NCI-H524 (cell line): ENCODE measurements at places on chromosomes 5 and 9.

GRCh38 chr5:173623296-173623771 is 6.9 kb upstream of the BOD1 start:
- DNase-seq, result no peak

- no peak for DNase-seq
Observed at GRCh38 chr5:64900618-64901017, 131.9 kb downstream of the CWC27 start.

GRCh38 chr5:134524826-134525682 is at the start of gene JADE2:
Gene JADE2, plus strand, starts transcription at chr5:134525670. Its CDS starts 10,188 bp downstream, at chr5:134535858.
- peak; percentile 74 for DNase-seq

GRCh38 chr5:150272531-150272930 is 17.0 kb downstream of the CAMK2A start:
- peak; percentile 61 for DNase-seq

DNA sequence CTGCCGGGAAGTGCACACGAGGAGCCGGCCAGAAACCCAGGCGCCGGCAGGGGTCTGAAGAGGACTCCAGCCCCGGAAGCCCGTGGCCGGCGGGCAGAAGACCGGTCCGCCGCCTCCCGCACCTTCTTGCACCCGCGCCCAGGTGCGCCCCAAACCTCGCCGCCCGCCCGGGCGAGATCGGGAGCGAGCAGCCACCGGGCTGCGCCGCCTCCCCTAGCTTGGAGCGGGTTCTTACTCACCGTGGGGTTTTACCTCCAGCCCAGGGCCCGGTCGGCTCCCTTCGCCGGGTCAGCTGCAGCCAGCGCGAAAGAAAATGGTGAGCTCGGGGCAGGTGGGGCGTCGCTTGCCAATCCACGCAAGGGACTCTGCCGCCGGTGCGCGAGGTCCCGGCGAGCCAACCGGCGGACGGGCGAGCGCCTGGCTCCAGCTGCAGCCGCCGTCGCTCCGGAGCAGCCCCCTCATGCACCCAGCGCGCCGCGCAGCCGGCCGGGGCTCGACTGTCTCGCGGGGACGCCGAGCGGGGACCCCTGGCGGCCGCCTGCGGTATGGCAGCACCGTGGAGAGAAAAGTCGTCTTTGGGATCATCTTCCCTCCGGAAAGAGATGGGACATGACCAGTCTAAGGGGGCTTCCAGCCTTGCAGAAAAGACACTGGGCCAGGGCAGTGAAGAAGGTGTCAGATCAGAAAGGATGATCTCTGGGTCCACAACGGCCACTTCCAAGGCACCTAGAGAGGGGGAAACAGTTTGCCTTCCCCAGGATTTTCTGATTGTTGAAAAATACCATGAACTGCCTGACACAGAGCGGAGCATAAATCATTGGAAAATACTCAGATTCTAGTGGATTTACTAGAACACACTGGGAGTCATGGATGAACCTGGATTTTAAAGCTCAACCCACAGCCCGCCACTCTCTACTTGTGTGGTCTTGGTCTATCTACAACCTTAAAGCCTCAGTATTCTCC is at the start of gene MOB3B:
Gene MOB3B, minus strand, starts transcription at position 499 of the 963 bp plus-strand sequence. CDS start 74,264 bp downstream, outside the sequence.
- peak; percentile 21 for DNase-seq

GRCh38 chr9:112872019-112872418 is 18.7 kb downstream of the SLC46A2 start:
- no peak for DNase-seq

DNA sequence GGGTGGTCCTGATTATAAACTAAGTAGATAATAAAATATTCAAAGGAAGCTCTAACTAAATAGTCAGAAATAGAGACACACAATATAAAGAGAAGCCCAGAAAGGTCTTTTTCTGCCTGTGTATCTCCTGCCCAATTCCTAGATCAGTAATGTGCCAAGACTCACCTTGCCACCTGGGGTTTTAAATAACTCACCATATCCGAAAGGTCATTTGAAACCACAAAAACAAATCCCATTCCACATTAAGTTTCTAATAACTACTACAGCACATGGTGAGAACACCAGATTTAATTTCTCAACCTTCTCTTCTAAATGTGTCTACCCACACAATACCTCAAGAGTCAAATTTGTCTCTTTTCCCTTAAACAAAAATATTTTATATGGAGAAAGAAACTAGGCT is 75.2 kb downstream of the ZNF608 start:
- DNase-seq, result no peak

GRCh38 chr5:54135042-54135441 is 175.3 kb downstream of the ARL15 start:
- DNase-seq, result no peak

DNA sequence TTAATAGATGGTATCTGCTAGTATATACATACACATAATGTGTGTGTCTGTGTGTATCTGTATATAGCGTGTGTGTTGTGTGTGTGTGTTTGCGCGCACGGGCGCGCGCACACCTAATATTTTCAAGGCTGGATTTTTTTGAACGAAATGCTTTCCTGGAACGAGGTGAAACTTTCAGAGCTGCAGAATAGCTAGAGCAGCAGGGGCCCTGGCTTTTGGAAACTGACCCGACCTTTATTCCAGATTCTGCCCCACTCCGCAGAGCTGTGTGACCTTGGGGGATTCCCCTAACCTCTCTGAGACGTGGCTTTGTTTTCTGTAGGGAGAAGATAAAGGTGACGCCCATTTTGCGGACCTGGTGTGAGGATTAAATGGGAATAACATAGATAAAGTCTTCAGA is 757 bp downstream of the FXN start:
- no peak for DNase-seq

DNA sequence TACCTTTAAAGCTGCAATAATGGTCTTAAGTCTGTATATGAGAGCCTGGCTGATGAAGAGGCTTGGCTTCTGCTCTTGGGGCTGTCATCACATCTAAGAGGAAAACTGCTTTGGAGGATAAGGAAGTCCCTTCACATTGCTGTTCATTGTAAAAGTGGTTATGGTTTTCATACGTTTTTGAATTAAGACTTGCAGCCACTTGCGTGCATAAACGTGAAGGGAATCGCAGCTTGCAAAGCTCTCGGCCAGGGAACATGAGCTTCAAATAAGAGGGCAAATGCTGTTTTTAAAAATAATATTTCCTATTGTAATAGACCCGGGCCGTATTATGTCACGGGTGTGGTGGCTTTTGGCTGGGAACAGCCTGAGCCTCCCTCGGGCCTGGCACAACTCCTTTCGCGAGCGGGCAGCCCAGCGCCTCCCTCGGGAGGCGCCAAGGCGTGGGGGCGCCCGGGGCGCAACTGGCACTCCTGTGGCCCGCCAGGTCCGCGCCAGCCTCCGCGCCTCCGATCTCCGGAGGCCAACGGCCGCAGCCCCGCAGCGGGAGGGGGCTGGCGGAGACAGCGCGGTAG is 538 bp upstream of the ARHGEF28 start:
- DNase-seq, result no peak

- no peak for DNase-seq
Observed at GRCh38 chr9:38118862-38119438, 49.9 kb upstream of the SHB start.

GRCh38 chr9:35490910-35491465 is 1.1 kb downstream of the RUSC2 start:
- no peak for DNase-seq

DNA sequence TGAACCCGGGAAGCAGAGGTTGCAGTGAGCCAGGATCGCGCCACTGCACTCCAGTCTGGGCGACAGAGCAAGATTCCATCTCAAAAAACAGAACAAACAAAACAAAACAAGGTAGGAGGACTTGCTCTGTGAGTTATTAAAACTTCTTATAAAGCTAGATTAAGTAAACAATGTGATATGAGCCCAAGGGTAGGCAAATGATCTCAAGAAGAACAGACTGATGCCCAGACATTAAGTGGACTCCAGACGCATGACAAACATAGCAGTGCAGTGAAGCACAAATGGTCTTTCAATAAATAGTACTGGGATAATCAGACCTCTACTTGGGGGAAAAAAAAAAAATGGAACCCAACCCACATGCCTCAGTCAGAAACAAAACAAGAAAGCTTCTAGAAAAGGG is 45.7 kb downstream of the SETX start:
- DNase-seq, result no peak

DNA sequence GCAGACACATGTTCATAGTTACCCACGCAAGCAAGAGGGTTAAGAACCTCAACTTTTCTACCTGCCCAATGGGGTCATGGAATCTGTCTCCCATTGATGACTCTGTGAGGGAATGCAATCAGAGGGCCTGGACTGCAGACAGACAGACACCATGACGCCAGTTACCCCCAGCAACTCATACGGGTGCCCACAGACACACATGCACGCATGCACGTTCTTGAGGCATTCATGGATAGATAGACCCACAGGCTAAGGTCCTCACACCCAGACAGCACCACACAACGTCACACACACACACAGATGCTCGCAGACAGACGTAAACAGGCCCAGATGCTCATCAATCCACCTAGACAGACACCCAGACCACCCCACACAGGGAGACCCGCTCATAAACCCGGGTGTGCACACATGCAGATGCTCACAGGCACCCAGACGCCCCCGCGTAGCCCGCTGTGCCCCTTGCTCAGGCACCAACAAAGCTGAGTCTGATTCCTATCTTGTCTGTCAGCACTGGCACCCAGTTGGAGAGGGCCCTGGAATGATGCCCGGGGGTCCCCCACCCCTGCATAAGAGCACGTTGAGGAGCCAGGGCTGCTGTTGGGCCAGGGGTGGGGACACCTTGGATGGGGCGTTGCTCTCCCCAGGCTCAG is 23.6 kb downstream of the LHX2 start:
- no peak for DNase-seq

GRCh38 chr5:65925601-65926275 is 637 bp upstream of the ERBIN start:
- DNase-seq, result peak; percentile 82

DNA sequence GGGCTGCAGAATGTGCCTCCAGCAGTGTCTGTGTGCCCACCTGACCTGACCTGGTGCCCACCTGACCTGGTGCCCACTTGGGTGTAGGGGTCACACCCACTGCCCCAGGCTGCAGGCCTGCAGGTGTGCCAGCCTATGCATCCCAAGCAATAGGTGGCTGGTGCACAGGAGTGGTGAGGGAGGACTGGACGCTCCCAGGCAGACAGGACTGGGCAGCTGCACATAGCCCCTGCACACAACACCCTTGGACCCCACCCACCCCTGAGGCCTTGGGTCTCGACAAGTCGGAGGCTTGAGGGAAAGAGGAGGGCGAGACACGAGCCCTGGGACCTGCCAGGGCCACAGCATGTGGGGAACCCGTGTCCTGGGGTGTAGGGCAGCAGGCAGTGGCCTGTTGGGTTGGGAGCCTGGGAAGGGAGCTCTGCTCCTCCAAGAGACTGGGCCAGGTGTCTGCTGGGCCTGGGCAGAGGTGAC is 10.8 kb upstream of the NRARP start:
- no peak for DNase-seq

DNA sequence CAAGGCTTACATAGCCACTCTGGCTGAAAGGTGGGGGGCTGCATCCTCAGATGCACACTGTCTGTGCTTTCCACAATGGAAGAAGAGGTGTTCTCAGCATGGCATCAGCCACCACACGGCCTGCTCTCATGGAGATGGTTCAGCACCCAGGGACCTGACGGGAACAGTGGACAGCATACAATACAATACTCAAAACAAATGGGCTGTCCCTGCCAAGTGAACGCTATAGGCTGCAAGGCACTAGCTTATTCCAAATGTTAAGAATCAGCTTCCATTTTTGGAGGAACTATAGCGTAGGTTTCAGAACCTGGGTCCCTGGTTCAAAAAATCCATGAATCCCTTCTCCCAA is 77.2 kb downstream of the ZNF608 start:
- DNase-seq, result no peak

DNA sequence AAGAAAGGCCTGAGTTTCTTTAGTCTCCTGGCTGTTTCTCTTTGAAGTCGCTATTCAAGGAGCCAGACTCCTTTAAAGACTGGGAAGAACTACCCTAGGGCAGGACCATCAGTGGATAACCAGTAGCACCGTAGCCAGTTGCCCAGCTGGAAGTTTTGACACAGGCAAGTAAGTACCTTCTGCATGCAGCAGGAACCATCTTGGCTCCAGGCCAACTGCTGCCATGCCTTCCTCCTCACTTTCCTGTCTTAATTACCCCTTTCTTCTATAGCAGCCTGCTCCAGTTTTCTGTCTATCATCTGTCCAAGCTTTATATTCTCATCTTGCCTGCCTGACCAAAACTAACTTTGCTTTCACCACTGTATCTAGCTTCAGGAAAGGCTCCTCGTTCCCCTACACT is 149.7 kb upstream of the SV2C start:
- peak; percentile 34 for DNase-seq

GRCh38 chr5:1706428-1706827 is 93.2 kb downstream of the MRPL36 start:
- DNase-seq, result no peak

DNA sequence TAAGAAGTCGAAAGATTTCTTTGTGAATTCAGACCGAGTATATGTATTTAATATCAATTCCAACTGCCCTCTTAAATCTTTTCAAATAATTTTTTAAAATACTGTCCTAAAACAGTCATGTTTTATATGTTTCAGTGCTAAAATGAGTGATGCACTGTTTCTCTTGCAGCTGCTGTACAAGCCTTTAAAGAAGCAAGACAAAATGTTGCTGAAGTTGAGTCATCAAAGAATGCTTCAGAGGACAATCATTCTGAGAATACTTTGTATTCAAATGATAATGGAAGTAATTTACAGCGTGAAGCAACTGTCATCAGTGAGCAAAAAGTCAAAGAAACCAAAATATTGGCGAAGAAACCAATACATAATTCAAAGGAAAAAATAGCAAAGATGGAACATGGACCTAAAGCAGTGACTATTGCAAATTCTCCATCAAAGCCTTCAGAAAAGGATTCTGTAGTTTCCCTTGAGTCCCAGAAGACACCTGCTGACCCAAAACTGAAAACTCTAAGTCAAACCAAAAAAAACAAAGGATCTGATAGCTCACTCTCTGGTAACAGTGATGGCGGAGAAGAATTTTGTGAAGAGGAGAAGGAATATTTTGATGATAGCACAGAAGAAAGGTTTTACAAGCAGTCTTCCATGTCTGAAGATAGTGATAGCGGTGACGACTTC is 58.0 kb downstream of the LOX start:
- no peak for DNase-seq

GRCh38 chr9:38685535-38685934 is 34.4 kb downstream of the FAM240B start:
- DNase-seq, result no peak

DNA sequence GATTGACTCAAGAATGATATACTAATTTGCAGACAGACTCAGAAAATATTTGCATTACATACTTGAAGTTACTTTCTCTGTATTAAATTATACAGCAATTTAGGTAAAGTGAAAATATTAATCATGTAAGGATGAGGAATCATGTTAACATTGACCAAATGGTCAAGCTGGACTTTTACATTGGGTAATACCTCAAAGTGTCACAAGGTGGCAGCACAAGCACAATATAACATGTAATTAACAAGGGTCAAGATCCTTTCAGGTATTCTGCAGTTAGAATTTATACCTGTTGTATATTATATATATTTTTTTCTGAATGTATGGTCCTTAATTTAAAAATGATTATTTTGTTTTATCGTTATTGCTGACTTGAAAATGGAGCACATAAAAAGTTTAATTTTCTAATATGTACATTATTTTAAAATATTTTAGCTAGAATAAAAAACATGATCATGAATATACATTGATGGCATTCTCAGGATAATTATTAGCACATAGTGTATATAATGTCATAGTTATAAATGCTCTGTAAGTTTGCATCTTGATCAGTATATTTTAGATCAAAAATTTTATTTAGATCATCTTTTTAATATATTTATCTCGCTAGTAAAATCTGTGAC is 8.6 kb downstream of the HAPLN1 start:
- DNase-seq, result peak; percentile 25
